Ascending aorta (tissue), 2 donors: ENCODE measurements at places on chromosomes 7 and 10. TPM values are rescaled to one million over a fixed set of nuclear protein-coding genes. Genes with fewer than 3 reads are reported as not detected.

PLAC9 gene
- total RNA-seq = 221 TPM

HOXA3 gene
- 14.4 TPM for total RNA-seq

CYP2C19 gene
- not detected for total RNA-seq

TMEM176A gene
- 31.5 TPM for total RNA-seq
